ENCODE measurements at places on chromosomes 16 and 17.
A peak's percentile ranks its signal among the peaks of the same experiment; 100 is the strongest.

GRCh38 chr17:57486882-57487301 is 230.6 kb downstream of the MSI2 start:
- DNase-seq: no peak

GRCh38 chr16:23274968-23275367 is 27.1 kb upstream of the SCNN1B start:
- DNase-seq: no peak

DNA sequence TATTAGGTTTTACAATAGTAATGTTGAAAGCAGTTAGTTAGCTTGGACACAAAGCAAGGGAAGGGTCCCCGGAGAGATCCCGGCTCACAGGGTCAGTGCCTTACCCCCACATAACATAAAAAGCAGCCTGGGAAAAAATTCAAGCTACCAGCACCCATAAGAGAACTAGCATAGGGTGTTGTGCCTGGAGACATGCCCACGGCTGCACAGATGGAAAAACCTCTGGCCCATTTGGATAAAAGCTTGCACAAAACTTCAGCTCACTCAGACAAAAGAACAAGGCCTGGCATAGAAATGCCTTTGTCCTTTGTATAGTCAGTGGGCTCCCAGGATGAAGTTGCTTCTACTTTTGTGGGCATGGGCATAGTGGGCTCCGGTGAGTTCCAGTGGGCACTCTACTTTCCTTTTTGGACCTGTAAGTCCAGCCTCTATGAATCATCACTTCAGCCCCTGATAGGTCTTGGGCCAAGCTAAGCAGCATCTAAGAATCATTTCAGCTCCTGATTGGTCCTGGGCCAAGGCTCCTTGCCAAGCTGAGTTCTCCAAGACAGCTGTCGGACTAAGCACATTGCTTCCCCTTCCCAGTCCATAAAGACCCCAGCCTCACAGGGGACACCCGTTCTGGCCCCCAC is 1.3 kb upstream of the RDM1 start:
- peak; percentile 11 for DNase-seq

DNA sequence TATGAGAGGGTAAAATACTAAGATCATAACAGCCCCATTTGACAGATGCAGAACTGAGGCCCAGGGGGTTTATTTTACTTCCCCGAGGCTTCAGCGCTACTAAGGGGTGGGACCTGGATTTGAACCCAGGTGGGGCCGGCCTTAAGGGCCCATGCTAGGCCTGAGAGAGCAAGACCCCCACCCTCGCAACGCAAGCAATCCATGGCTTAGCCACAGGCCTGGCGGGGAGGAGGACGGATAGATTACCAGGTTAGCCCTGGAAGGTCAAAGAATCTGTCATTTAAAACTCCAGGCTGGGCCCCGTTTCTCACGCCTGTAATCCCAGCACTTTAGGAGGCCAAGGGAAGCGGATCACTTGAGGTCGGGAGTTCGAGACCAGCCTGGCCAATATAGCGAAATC is 1.9 kb upstream of the CDH3 start:
- DNase-seq: no peak

DNA sequence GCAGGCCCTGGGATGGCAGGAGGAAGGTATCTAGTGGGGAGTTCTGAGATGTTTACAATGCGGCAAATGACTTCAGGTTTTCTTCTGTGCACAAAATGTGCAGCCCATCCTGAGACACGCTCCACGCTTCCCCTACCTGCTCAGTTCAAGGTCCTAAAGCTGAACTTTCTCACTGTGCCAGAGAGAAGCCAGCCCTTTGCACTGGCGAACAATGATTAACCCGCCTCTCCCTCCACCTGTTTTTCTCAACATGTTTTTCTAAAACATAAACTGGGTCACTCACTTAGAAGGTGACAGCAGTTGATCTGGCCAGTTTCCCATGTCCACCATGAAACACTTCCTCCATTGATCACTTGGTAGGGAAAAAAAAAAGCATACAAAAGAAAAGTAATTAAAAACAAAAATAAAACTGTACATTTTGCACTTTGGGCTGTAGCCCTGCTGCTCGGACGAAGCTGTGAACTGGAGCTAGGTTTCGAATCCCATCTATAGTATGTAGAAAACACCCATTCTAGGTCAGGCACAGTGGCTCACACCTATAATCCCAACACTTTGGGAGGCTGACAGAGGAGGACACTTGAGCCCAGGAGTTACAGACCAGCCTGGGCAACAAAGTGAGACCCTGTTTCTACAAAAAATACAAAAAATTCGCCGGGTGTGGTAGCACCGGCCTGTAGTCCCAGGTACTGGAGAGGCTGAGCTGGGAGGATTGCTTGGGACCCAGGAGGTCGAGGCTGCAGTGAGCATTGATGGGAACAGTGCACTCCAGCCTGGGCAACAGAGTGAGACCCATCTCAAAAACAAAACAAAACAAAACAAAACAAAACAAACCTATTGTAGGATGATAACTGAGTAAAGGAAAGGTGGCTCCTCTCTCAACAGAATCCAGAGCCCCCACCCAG is 6.1 kb upstream of the G6PC1 start:
- no peak for DNase-seq

DNA sequence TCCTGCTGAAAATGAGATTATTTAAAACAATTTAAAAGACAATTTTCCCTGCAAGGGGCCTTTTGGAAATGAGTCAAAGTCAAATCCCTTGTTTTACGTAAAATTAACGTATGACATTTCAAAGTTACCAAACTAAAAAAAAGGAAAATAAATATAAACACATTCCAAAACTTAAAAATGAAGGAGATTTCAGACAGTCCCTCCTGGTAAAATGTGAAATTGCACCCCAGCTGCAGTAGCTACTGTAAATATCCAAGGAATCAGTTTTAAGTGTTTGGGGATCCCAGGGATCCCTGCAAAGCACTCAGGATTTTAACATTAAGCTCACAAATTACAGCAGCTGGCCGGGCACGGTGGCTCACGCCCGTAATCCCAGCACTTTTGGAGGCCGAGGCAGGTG is 63.3 kb downstream of the NXN start:
- DNase-seq: no peak

- DNase-seq: no peak
These were observed 55.4 kb downstream of the TNFRSF13B start for GRCh38 chr17:16916557-16916920.

DNA sequence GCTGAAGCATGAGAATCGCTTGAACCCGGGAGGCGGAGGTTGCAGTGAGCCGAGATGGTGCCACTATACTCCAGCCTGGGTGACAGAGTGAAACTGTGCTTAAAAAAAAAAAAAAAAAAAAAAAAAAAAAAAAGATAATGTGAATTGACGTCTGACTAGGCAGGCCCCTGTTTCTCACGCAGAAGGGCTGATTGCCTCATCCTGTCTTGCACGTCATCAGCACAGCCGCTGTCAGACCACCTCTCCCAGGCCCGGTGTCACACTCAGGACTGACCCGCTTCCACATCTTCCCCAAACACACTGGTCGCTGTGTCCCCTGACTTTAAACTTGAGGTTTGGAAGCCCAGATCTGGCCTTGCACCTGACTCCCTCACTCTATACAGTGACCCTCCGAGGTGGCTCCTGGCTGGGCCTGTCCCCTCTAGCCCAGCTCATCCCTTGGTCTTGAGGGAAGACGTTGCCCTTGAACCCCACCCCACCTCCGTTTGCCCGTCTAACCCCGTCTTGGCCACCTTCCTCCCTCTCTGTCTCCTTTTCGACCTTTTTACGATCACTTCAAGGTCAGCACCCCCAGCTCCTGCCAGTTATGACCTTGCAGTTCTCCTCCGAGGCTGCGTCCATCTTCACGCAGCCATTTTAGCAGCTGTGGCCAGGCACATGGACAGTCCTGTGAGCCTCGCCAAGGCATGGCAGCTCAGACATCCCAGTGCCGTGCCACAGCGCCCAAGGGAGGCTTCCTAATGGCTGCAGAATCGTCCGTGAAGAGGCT is 149.9 kb upstream of the PLCG2 start:
- no peak for DNase-seq

- DNase-seq: no peak
These were observed 412 bp downstream of the EPN2 start for GRCh38 chr17:19237389-19238166.

GRCh38 chr17:64202683-64203344 is 60.2 kb downstream of the TEX2 start:
- no peak for DNase-seq

DNA sequence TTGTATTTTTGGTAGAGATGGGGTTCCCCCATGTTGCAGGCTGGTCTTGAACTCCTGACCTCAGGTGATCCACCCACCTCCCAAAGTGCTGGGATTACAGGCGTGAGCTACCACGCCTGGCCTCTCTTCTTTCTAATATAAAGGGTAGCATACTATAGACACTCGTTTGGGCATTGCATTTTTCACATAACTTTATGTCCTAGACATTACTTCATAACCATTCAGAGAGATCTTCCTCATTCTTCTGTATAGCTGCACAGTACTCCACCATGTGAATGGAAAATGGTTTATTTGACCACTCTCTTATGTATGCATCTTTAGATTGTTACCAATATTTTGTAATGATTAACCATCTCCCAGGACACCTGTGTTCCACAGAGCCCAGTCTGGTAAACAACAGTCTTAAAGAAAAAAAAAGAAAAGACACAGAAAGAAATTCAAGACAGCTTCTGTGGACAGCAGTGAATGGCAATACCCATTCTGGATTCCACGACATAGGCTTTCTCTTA is 42.1 kb downstream of the TK2 start:
- DNase-seq: no peak

GRCh38 chr16:59146140-59146539 is 412.0 kb upstream of the GOT2 start:
- no peak for DNase-seq

DNA sequence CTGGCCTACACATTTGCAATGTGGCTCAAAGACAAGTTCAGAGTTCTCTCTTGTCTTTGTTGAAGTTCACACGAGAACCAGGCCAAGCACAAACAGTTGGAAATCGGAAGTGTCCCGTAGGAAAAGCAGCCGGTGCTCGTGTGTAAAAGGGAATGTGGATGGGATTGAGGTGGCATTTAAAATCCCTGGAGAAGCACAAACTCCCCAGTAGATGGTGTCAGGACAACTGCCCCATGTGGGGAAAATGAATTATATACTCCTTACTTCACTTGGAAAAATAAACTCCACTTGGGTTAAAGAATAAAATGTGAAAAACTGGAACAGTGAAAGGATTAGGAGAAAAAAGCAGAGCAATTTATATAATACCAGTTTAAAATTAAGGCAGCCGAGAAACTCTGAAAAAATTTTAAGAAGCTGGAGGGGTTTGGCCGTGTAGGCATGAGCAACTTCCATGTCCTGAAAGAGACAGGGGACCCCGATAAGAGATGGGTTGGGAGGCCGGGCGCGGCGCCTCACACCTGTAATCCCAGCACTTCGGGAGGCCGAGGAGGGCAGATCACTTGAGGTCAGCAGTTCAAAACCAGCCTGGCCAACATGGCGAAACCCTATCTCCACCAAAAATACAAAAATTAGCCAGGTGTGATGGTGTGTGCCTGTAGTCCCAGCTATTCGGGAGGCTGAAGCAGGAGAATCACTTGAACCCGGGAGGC is 28.1 kb downstream of the CBFA2T3 start:
- no peak for DNase-seq

DNA sequence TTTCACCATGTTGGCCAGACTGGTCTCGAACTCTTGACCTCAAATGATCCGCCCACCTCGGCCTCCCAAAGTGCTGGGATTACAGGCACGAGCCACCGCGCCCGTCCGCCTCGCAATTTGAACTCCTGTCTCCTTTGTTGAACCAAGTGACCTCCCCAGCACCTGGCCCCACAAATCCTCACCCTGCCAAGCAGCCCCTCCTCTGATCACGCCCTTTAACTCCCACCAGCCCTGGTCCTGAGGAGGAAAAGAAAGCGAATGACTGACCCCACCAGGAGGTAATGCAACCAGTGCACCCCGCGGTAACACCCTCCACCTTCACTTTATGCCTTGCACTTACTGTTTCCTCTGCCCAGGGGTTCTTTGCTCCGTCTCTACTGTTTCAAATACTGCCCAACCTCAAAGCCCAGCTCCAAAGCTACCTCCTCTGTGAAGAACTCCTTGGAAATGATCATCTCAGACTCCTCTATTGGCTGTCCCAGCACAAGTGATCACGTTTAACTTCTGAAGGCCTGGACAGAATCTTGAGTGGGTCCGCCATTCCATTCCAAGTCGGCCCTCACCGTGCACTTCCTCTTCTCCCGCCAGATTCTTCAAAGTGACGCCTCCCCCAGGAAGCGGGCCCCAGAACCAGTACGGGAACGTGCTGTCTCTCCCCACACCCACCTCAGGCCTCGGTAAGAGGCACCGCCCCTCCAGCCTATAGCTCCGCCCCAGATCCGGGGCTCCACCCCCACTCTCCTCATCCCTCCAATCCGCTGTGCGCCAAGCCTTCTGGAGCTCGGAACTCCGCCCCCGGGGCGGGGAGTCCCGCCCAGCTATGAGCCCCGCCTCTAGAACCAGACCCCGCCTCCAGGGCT is 4.4 kb downstream of the CD19 start:
- DNase-seq: peak; percentile 57

- DNase-seq: no peak
These were observed 85.3 kb downstream of the HAPSTR1 start for GRCh38 chr16:9176547-9177418.

DNA sequence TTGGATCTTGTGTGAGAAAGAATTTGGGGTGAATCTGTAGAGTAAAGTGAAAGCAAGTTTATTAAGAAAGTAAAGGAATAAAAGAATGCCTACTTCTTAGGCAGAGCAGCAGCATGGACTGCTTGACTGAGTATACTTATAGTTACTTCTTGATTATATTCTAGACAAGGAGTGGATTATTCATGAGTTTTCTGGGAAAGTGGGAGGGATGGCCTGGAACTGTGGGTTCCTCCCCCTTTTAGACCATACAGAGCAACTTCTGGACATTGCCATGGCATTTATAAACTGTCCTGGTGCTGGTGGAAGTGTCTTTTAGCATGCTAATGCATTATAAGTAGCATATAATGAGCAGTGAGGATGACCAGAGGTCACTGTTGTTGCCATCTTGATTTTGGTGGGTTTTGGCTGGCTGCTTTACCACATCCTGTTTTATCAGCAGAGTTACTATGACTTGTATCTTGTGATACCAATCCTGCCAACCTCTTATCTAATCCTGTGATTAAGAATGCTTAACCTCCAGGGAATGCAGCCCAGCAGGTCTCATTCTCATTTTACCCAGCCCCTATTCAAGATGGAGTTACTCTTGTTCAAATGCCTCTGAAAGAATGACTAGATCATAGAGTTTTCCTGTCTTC is 58.7 kb downstream of the HSD17B2 start:
- DNase-seq: no peak

DNA sequence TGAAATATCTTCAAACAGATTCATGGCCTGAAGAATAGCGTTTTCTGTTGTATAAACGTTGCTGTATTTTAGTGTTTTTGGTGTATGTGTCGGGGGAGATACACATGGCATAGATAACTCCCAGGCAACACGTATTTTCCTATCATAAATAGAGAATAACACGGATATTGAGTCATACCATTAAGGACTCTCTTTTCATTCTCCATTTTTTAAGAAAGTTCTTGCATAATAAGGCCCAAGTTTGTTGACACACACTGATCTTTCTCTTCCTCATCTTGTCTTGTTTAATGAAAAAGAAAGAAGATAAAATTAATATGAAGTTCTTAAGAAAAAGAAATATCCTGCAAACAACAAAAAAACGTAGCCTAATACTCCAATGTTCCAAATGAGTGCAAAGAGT is 13.4 kb downstream of the ABCA8 start:
- no peak for DNase-seq

Data from tibial nerve (tissue), 4 donors.